ENCODE measurements at places on chromosomes 7 and 10.

DNA sequence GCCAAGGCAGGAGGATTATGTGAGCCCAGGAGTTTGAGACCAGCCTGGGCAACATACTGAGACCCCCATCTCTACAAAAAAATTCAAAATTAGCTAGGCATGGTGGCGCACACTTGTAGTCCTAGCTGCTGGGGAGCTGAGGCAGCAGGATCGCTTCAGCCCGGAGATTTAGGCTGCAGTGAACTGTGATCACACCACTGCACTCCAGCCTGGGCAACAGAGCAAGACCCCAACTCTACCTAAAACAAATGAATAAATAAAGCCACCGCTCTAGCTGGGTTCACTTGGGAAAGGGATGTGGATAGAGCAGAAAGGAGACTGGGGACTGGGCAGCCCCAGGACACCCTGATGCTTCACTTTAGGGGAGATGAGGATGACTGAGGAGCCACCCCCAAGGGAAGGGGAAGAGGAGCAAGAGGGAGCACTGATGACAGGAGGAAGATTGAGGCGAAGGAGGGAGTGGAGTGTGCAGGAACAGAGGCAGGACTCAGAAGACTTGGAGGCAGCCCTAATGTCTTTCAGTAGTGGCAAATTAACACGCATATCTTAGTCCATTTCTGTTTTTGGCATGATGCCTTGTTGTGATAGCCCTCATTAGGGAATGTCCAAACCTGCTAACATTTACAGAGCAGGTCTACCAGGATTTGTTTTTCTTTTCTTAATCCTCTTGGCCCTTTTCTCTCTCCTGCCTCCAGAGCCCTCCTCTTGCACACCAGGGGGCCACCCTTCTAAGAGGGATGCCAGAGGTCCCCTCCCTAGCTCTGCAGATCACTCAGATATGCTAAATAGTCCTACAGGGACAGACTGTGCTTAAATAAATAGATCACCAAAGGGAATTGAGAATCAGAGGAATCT lies 88.3 kb downstream of the C10orf105 start:
- DNase-seq = no peak

- DNase-seq = no peak
These were observed 3.5 kb downstream of the RNF216 start for GRCh38 chr7:5777932-5778331.

DNA sequence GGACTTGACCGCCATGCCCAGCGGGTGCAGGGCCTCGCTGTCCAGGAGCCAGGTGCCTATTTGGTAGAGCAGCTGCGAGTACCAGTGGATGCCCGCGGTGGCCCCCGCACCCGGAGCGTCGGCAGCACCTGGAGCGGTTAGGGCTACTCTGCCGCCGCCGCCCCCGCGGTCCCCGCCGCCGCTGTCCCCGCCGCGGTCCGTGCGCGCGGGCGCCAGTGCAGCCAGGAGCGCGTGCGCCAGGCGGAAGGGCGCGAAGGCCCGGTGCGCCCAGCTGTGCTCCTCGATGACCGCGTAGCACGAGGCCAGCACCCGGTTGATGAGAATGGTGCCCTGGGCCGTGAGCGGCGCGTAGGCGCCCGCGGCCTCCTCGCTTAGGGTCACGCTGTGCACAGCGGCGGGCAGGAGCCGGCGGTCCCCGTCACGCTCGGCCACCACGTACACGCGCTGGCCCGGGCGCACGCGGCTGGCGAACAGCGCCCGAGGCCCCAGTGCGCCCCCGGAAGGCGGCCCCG lies 9.3 kb downstream of the SHH start:
- DNase-seq = no peak

DNA sequence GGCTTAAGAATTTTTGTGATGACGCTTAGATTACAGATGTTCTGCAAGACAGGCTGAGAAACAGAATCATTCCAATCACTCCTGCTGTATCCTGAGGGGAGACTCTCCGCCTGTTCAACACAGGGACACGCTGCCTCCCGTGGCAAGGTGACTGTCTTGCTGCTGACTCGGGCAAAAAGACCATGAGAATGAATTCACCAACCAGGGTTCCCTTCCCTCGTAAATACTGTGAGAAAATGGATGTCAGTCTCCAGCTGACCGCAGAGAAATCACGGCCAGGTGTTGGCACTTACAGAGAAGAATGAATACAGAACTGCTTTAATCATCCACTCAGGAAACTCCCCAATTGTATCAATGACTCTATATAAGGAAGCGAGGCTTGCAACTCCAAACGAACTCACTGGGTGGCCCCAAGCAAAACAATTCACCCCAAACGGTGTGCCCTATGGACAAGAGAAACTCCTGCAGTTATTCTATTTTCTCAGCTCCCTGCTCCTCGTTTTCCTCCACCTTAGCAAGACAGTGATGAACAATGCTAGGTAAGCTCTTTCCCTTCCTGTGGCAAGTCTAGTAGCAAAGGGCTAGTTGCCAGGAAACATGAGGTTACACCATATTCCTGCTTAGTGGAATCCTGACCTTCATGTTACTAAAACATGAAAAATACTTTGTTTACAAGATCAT lies 22.8 kb downstream of the GNA12 start:
- peak; percentile 60 for DNase-seq

DNA sequence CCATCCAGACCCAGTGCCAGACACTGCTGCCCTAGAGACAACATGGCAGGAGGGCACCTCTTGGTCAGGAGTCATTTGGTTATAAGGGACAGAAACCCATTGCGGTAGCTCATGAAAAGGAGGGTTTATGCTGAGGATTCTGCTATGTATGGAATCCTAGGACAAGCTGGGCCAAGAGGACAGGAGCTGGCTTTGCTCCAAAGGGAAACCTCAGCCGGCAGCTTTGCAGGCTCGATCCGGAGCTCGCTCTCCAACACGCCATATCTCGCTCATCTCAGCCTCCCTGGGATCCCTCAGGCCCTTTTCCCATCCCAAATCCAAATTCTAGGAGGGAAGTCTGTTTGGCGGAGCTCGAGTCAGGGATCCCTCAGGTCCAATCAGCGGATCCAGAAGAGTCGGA lies 345.7 kb downstream of the GLRX3 start:
- DNase-seq = no peak

DNA sequence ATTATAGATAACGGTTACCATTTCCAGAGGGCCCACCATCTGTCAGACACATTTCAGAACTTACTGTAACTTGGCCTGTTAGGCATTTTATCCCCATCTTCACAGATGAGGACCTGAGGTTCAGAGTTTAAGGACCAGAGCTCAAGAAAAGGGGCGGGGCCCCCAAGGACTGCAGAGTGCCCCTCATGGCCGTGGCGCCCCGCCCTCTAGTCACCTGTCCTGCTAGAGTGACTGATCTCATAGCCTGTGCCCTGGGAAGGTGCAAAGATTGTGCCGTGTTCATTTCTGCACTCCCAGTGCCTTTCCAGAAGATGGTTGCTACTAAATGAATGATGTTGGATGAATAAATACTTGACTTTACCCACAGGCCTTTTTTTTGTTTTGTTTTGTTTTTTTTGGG lies 107.0 kb downstream of the XRCC2 start:
- DNase-seq = no peak

DNA sequence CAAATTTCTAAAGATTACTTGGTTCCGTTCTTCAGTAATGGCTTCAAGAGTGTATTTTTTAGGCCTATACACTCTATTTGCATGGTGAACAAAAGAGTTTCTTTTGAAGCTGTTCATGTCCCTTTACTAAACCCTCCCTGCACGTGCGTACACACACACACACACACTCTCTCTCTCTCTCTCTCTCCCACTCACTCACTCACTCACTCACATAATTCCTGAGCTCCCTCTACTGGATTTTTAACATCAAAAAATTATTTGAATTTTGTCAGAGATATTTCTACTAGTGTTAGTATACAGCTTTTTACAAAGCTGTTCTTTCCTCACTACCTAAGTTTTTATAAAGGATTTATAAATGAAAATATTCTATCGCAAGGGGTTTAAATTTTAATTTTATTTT lies 85.9 kb downstream of the UBE3C start:
- no peak for DNase-seq

GRCh38 chr10:63106111-63106755 lies 26.9 kb upstream of the NRBF2 start:
- DNase-seq = no peak

- DNase-seq = no peak
These were observed 139.5 kb upstream of the CHRM2 start for GRCh38 chr7:136728945-136729344.

DNA sequence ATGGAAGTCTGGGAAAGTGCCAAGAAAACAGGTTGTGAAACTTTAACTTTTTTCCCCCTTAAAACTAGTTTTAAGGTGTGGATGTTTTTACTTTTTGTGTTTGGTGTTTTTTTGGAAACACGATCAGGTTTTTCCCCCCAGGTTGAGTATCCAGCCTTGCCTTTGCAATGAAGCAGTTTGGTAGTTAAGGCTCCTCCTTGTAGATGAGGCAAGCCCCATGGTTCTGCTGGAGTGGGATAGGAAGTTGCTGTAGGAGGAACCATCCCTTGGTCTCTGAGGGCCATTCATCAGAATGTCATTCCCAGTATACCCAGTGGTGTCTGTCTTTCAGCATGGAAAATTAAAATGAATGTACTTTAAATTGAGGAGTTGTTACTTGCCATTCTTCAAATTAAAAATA lies 2.7 kb downstream of the CUL1 start:
- no peak for DNase-seq

DNA sequence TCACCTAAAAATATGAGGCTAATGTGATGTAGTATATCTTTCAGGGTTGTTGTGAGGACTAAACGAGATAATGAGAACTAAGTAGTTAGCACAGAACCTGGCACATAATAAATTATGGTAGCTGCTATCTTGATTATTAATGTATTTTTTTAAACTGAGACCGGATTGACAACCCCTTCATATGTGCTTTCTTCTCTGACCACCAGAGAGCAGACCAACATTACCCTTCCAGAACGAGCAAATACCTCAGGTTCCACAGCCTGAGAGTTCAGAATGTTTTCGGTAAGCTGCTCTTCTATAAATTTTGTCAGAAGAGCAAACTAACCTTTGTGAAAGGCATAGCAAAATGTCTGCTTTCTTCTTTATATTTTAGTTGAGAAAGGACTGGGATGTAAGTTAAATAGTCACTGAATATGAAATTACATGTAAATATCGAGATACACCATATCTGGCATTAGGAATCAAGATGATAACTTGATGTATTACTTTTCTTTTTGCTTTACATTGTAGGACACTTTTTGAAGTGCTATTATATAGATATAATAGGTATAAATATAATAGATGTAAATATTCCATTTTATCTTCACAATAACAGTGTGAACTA lies 13.6 kb upstream of the BPGM start:
- no peak for DNase-seq

DNA sequence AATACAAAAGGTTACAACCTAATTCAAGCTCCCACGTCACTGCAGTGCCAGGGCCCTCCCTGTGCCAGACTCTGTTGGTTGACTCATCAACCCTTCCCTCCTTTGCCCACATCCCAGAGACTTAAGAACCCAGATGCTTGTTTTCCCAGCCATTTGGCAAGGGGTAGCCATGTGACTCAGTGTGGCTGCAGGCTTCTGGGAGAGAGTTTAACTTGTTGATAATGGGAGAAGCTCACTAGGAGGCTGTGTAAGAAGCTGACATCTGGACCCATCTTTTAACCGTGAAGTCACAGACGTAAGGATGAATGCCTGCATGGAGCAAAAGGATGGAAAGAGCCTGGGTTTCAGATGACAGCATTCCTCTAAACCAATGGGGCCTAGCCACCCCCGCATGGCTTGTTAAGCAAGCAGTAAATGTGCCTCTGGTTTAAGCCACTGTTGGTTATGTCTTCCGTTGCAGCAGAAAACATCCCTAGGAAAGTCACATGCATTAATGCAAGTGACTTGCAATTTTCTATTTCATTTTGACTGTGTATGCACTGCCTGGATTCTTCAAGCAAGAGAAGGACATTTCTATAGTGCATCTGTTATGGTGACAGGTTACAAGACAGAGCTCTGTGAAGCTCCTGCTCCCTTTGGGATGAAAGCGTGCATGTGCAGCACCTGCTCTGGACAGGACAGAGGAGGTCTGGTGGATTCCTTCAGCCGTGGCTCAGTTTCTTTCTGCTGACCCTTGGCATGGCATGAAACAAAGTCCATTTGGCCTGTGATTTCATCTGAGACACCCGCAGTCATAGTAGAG lies 57.5 kb upstream of the CREB5 start:
- DNase-seq = no peak

DNA sequence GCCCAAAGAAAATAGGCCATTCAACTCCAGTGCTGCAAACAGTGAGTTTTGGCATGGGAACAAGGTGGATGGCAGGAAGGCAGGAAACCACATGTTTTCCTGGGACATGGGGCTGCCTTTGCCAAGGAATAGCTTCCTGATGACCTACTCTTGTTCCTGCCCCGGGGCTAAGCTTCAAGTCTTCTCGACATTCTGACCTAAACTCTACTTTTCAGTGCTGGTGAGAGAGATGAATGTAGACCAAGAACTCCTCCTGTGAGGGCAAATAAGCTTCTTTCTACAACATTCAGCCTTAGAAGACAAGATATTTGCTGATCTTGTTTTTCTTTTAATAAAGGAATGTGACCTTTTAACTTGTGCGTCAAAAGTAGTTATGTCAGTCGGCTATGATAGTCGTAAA lies 199.0 kb downstream of the GPR37 start:
- peak; percentile 1 for DNase-seq

DNA sequence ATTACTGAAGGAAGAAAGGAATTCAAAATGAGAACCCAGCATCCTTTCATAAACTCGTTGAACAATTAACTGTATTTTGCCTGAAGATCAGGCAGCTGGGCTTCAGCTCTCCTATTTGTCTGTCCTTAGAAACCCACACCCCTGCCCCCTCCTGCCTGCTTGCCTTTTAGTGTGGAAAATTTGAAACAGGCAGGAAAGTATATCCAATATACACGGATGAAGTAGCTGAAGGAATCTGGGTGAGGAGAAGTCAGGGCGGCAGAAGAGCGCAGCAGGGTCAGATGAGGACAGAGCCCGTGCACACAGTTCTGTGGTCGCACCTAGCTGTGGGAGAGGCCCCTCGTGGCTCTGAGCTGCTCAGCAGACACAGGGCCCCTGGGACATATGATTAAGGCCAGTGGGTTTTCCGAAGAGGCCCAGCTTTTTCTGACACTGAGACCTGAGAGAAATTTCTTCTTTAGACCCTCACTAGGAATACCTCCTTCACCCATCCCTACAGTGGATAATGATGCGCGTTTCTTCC lies 87.9 kb downstream of the ACTR3B start:
- no peak for DNase-seq

GRCh38 chr7:100024020-100024619 lies 8.7 kb downstream of the ZKSCAN1 start:
- no peak for DNase-seq

DNA sequence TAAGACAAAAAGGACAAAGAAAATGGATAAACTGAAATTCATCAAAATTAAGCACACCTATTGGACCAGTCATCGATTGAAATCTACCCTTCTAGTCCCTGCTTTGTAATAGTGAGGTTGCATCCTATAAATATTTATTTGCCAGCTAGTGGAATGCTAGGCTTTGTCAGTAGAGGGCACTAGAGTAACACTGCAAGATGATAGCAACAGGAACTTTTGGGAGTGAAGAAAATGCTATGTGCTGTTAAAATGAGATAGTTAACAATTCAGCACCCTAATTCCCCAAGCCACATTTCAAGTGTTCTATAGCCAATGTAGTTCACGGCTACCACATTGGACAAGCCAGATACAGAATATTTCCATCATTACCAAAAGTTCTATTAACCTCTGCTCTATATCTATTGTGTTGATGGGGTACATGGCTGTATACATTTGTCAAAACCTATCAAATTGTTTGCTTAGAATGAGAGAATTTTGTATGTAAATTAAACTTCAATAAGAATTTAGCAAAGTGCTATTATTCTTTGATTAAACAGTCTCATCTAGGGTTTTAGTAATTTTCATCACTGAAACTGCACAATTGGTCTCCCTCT lies 69.8 kb downstream of the LSMEM1 start:
- DNase-seq = no peak

- no peak for DNase-seq
These were observed 386.8 kb upstream of the NFE2L3 start for GRCh38 chr7:25765110-25765655.
